ENCODE measurements at places on chromosomes 2 and 18. TPM values are rescaled to one million over a fixed set of nuclear protein-coding genes. Genes with fewer than 3 reads are reported as not detected.

DNA sequence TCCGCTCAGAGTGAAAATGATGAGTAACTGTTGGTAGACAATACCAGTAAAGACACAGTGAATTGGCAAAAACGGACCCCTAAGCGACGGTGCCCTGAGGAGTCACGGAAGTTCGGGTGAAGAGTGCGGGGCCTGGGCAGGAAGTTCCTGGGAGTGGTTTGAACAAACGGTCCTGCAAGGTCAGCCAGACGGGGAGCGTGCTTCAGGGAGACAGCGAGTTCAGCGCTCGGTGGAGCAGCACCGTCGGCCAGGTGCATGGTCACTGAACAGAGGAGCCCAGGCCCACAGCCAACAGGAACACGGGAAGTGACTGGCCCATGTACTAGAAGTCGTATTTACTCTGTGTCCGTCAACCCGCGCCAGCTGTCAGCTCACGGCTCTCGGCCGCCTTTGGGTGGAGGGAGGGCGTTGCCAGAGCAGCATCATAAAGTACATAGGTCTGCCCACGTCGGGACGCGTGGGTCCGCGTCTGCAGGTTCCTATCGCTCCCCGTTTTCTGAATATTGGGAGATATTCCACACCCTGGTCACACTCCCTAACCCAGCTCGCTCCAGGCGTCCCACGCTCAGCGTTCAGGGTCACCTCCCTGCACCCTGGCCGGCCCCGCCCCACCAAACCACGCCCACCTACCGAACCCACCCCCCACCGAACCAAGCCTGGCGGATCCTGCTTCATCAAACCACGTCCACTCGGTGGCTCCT is 75.6 kb upstream of the UXS1 start:
- peaks cover 15% of the 10 kb centered on the region for H3K4me1 ChIP-seq
- peak overlapping the region; percentile 64 for H3K27ac ChIP-seq
- peak; percentile 36 for DNase-seq

Gene PRADC1
- 17.3 TPM for total RNA-seq

Gene CFAP65
- total RNA-seq: not detected

GRCh38 chr2:70961648-70961994 is 16.8 kb upstream of the ANKRD53 start:
- no peaks in the 10 kb centered on the region for H3K36me3 ChIP-seq
- peaks cover 6% of the 10 kb centered on the region for H3K4me1 ChIP-seq
- peaks cover 27% of the 10 kb centered on the region for H3K27me3 ChIP-seq
- no peak overlapping the region for H3K4me3 ChIP-seq
- H3K27ac ChIP-seq: no peak overlapping the region
- no peak for DNase-seq

- H3K4me1 ChIP-seq: peaks cover 31% of the 10 kb centered on the region
- DNase-seq: no peak
- no peaks in the 10 kb centered on the region for H3K27me3 ChIP-seq
- no peak overlapping the region for H3K27ac ChIP-seq
- H3K36me3 ChIP-seq: no peaks in the 10 kb centered on the region
These were observed 132.8 kb upstream of the TTC39C start for GRCh38 chr18:23881778-23882177.

Gene ACAA2
- 79.0 TPM for total RNA-seq

Gene FHOD3
- not detected for total RNA-seq

Gene POLE4
- total RNA-seq: 47.8 TPM

DNA sequence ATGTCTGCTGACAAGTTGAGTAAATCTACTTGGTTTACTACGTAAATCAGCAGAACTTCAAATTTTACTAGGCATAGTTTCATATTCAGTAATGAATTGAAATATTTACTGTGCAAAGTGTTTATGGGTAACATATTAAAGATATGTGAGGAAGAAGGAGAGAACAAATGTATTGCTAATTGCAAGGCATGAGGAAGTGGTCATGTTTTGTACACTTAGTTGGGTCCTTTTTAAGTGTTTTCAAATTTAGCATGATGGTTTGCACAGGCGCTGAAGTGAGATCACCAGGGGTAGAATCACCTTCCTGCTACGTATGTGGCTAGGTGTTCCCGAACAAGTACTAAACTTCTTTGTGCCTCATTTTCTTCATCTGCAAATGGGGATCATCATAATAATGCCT is 1534.4 kb downstream of the LRP1B start:
- no peaks in the 10 kb centered on the region for H3K27me3 ChIP-seq
- H3K4me1 ChIP-seq: no peaks in the 10 kb centered on the region
- H3K36me3 ChIP-seq: no peaks in the 10 kb centered on the region
- H3K4me3 ChIP-seq: no peak overlapping the region
- no peak for DNase-seq
- no peak overlapping the region for H3K27ac ChIP-seq

DNA sequence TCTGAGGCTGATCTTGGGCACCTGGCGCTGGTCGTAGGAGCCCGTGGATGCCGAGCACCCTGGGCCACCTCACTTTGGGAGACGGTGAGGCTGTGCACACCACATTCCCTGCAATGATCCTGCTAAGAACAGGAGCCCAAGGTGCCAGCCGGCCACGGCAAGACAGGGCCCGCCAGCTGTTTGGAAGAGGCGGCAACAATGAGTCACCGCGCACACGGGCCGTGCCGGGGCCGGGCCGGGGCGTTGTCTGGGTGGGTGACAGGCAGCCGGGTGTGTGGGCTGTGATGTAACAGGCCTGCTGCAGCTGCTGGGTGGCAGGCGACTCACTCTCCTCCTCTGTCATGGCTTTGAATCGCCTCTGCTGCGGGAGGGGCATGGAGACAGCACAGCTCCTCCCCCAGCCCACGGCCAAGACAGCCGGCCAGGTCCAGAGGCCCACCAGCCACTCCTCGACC is 49.7 kb upstream of the ODC1 start:
- H3K27ac ChIP-seq: no peak overlapping the region
- H3K4me1 ChIP-seq: peaks cover 17% of the 10 kb centered on the region
- H3K27me3 ChIP-seq: peaks cover 16% of the 10 kb centered on the region
- peak; percentile 67 for DNase-seq
- no peak overlapping the region for H3K4me3 ChIP-seq
- H3K36me3 ChIP-seq: no peaks in the 10 kb centered on the region

DNA sequence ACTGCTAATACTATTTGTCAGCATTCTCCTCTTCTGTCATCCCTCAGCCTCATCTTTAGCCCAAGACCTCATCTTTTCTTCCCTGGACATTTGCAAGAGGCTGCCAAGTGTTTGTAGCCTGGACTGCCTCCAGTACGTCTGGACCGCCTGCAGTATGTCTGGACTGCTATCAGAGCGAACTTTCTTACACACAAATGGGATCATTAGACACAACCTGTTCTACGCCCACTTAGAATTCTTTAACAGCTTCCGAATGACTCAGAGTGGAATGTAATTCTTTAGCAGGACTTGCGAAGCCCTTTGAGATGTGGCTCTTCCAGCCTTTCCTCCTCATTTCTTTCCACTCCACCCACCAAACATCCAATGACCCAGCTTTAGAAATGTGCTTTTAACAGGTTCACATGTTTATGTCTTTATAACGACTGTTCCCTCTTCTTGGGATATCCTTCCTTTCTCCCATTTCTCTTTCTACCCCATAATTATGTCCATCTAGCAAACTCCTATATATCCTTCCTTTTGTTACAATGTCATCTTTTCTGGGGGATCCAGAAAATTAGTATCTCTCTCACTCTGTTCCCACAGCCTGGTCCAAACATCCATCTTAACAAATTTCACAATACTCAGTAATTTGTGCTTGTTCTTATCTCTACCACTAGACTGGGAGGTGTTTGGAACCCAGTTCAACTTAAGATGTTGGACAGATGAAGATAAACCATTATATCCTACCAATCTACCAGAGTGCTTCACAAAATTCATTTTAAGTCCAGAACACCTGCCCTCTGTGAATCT is 171.3 kb upstream of the PGAP1 start:
- H3K4me3 ChIP-seq: no peak overlapping the region
- peaks cover 7% of the 10 kb centered on the region for H3K36me3 ChIP-seq
- no peaks in the 10 kb centered on the region for H3K27me3 ChIP-seq
- peak overlapping the region; percentile 3 for H3K27ac ChIP-seq
- no peaks in the 10 kb centered on the region for H3K4me1 ChIP-seq

DNA sequence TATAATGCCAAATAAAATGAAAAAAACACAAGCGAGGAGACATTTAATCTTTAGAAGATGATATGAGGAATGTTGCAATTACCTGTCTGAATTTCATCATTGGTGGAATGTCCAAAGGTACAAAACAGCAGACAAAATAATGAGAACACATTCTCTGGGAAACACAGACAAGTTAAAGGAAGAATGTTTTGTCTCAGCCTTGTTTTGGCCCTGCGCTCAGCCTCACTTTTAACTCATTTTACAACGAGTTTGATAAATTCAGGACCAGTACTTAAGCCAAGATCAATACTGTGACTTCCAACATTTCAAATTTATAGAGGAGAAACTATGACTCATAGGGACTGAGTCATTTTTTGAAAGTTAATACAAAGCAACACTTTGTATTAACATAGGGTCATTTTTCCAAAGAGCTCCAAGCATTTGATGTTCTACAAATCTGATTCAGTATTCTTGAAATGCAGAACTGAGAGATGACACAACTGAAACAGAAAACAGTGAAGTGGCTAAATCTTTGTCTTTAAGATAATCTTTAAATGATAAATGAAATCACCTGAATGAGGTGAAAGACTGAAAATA is 833.2 kb upstream of the CHAC2 start:
- peak overlapping the region; percentile 17 for H3K4me3 ChIP-seq
- H3K27me3 ChIP-seq: no peaks in the 10 kb centered on the region
- no peaks in the 10 kb centered on the region for H3K36me3 ChIP-seq
- peaks cover 14% of the 10 kb centered on the region for H3K4me1 ChIP-seq
- H3K27ac ChIP-seq: no peak overlapping the region
- DNase-seq: no peak

DNA sequence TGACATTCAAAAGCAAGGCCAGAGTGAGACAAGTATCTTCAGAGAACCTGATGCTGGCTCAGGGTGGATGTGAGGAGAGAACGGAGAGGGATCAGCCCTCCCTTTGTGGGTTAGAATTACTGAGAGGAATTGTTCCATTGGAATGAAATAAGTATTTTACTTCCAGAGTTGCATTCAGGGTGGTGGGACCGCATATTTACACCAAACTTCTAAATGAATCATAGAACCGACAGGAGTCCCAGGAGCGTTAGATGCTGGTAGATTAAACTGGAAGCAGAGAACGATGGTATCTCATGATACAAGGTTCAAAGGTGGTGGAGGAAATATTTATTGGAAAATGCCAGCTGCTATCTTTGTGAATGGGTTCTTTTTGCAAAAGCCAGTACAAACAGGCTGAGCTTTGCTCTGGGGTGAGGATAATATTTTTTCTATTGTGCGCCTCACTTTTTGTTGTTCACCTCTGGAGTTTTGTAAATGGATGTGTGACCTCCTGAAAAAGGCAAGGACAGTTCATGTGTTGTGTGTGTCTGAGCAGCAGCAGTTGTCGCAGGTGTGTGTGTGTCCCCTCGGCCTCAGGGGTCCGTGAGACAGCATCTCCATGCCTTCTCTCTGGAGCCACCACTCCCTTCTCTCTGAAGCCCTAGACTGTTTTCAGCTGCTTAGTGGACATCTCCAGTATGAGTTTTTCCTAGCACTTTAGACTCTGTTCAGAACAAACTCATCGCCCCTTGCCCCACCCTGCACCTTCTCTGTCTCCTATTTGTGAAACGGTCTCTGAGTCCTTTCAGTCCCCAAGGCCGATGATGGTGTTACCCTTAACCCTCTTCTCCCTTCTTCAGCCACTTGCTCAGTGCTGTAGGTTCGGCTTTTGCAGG is 17.8 kb downstream of the MTCL1 start:
- no peak for DNase-seq
- H3K27me3 ChIP-seq: peaks cover 4% of the 10 kb centered on the region
- no peaks in the 10 kb centered on the region for H3K36me3 ChIP-seq
- H3K27ac ChIP-seq: no peak overlapping the region
- H3K4me1 ChIP-seq: no peaks in the 10 kb centered on the region

- H3K36me3 ChIP-seq: no peaks in the 10 kb centered on the region
- no peaks in the 10 kb centered on the region for H3K27me3 ChIP-seq
- no peaks in the 10 kb centered on the region for H3K4me1 ChIP-seq
- peak overlapping the region; percentile 52 for H3K27ac ChIP-seq
- no peak overlapping the region for H3K4me3 ChIP-seq
These were observed 1403.3 kb upstream of the DDX18 start for GRCh38 chr2:116411211-116411610.

- H3K4me1 ChIP-seq: peaks cover 24% of the 10 kb centered on the region
- no peak overlapping the region for H3K4me3 ChIP-seq
- H3K36me3 ChIP-seq: no peaks in the 10 kb centered on the region
- no peak for DNase-seq
- no peak overlapping the region for H3K27ac ChIP-seq
- peaks cover 69% of the 10 kb centered on the region for H3K27me3 ChIP-seq
These were observed 49.8 kb upstream of the ZBTB7C start for GRCh38 chr18:48459016-48459415.

GRCh38 chr18:58502628-58503027 is 126.3 kb downstream of the ALPK2 start:
- H3K27ac ChIP-seq: no peak overlapping the region
- no peaks in the 10 kb centered on the region for H3K27me3 ChIP-seq
- no peak for DNase-seq
- no peak overlapping the region for H3K4me3 ChIP-seq

- H3K27me3 ChIP-seq: peaks cover 16% of the 10 kb centered on the region
- H3K4me3 ChIP-seq: no peak overlapping the region
- no peak for DNase-seq
These were observed 520.0 kb upstream of the TCF4 start for GRCh38 chr18:56107821-56108477.

Measured in activated T-cell treated with anti-CD3 and anti-CD28 coated beads, Interleukin-2, amount 50 U/mL, for 72 hours (primary cell).